SHP77 treated with DMSO at 0.1 percent for 48 hours (cell line): ENCODE measurements at places on chromosomes 11 and 22.

DNA sequence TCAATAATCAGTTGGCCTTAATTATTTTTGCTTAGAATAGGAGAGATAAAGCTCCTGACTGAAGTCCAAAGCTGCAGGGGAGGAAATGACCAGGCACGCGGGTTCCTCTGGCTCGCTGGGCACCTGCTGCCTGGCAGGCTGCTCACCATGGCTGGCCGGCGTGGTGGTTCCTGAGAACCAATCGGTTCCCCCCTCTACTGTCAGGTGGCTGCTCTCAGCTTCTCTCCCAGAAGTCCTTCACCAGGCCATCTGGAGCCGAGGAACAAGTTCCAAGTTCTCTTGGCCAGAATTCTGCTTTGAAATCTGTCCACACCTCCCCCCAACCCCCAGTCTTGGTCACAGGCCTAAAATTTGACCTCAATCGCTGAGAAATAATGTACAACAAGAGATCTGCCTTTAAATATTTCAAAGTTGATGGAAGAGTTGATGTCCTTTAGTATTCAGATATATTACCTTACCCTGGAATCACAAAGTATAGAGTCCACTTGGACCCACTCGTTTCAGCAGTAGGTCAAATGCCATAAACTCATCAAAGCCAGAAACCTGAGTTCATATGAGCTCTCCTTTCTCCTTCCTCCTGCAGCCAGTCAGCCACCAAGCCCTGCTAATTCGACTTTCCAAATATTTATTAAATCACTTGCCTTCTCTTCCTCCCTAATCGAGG lies 25.2 kb downstream of the EXPH5 start:
- DNase-seq, result no peak

DNA sequence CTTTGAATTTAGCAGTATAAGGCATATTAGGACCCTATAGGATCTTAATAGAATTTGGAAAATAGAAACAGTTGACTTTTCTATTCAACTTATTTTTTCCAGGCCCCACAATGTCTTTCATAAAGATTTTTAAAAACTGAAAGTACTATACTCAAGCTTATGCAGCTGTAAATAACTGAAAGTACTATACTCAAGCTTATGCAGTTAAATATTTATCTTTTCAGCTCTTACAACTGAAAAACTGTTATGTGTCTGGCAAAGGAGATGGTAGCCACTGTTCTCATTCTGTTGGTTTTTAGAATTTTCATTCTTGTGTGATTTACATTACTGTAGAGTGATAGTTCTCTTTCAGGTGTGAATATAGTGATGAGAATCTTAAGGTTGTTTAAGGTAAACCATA lies 16.5 kb downstream of the HIPK3 start:
- DNase-seq, result no peak

DNA sequence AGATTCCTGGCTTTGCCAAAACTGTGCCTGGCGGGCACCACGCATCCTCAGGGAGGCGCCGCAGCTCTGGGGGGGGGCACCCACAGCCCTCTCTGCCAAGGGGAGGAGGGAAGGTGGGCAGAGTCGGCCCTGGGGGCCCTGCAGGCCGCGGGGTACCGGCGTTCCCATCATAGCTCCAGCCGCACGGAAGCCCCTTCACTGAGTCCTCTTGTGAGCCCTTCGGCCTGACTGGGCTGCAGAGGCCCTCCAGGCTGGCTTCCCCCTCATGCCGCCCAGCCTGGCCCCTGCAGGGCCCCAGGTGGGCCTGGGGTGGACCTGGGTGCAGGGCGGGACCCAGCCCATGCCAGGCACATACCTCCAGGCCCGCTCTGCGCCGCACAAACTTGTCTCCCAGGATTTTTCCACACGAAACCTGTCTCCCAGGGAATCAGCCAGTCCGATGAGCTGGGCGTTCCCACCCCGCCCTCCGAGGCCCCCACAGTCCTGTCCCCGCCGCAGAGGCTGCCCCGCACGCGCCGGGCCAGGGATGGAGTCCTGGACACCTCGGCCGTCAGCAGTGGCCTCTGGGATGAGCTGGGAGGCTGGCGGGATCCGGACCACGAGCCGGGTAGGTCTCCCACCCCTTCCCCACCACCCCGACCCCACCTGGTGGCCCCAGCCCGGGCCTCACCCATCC lies 1.8 kb upstream of the PKP3 start:
- no peak for DNase-seq

DNA sequence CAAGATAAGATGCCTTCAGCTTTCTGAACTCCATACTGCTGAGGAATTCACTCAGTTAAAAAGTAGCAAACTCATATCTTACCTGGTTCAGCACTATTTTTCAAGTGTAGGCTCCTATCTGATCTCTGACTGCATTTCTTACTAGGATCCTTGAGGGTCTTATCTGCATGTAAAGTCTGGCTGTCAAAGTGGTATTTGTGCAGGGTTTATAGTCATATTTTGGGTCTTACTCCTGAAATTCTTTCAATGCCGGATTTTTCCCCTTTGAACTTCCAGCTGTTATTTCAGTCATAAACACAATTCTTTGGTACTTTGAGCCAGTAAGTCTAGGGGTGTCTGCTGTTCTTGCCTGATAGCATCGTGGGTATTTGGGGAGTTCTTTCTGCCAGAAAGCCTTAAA lies 25.3 kb upstream of the NOX4 start:
- DNase-seq, result no peak

DNA sequence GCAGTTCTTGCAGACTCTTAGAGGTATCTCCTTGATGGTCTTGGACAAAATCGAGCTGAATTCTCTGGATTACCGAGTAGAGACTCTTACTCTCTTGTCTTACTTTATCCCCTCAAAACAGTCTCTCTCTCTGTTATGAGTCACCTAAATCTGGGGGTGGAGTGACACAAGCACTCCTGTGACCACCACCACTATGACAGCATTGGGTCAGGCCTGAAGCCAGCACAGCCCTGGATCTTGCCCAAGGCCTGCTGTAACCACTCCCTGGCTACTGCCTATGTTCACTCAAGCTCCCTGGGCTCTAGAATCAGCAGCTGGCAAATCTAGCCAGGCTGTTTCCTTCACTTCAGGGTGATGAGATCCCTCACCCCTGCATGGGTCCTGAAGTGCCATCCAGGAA lies 662.5 kb downstream of the LUZP2 start:
- no peak for DNase-seq

DNA sequence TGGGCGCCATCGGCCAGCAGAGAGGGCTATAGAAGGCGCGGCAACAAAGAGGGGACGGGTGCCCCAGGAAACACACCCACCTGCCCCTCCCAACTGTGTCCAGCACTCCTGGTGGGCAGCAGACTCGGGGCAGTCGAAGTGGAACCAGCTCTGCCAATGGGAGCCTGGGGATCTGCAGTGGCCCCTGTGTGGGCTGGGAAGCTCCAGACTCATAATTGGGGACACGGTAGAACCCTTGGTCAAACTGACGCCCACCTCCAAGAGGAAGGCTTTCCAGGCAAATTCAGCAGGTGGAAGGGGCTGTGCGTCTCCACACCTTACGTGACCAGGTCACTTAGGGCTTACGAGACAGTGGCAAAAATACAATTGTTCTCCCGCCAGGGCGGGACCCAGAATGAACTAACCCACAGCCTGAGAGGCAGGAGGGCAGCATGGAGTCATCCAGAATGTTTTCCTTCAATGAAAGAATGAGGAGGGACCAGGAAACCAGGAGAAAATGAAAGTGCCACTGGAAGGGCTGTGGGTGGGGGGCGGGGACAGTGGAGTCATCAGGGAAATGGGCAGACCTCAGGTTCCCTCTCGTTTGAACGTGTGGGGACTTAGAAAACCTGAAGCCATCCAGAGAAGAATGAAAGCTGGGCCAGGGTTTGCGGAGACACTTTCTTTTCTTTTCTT lies 53.2 kb upstream of the SHANK2 start:
- no peak for DNase-seq

DNA sequence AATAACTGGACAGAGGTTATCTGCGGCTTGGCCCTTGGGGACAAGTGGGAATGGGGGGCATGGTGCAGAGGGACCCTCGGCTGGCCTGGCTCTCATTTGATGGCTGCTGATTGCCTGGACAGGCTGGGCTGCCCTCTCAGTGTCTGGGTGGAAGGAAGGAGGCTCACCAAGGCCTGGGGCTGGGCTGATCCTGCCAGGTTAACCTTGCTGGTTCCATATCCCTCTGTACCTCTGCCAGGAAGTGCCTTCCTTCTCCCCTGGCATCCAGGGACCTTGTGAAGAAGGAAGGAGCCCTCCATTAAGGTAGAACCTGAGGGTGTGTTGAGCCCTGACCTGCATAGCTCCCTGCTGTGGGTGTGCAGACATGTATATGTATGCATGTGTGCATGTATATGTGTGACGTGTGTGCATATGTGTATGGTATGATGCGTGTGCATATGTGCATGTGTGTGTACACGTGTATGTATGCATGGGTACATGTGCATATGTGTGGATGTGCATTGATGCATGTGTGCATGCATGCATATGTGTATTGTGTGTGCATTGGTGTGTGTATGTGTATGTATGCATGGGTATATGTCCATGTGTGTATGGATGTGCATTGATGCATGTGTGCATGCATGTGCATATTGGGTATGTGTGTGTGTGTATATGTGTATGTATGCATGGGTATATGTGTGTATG lies 433.9 kb downstream of the TBC1D22A start:
- no peak for DNase-seq

GRCh38 chr22:37196539-37197450 lies 8.7 kb upstream of the C1QTNF6 start:
- DNase-seq, result no peak

DNA sequence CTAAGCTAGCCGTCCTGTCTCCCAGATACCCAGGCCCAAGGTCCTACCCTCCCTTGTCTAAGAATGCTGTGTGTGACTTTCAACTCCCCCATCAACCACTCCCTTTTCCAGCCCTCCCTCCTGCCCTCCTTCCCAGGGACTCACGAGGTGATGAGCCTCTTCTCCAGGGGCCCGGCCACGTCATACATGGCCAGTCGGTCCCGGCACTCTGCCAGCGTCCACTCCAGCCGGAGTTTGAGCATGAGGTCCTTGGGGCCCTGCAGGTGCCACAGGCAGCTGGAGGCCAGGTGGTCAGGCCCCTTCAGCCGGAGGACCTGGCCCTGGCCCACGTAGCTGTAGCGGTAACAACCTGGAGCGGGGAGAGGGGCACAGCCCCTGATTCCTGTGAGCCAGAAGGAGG lies 20.1 kb downstream of the TMPRSS6 start:
- peak; percentile 59 for DNase-seq

- DNase-seq, result no peak
These were observed 16.9 kb upstream of the MUC5B start for GRCh38 chr11:1205987-1206331.

DNA sequence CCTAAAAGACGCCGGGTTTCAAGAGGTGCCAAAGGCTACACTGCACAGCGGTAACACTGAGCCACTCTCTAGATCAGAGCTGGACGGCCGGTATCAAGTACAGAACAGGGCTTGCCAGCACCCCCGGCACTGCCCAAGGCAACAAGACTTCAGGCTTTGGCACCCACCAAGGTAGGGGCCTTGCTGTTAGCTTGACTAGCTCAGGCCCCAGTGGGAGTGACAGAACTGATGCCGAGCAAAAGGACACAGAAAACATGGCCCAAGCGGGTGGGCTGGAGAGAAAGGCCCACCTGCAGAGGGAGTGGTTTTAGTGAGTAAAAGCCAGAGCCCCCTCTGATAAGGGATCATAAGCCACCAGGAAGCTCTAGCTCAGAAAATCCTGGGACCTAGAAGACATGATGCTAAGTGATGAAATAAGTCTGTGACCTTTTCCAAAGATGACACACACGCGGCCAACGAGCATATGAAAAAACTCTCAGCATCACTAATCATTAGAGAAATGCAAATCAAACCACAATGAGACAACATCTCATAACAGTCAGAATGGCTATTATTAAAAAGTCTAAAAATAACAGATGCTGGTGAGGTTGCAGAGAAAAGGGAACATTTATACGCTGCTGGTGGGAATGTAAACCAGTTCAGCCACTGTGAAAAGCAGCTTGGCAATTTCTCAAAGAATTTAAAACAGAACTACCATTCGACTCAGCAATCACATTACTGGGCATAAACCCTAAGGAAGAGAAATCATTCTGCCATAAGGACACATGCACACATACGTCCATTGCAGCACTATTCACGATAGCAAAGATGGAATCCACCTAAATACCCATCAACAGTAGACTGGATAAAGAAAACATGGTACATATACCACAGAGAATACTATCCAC lies 12.9 kb downstream of the EHD1 start:
- no peak for DNase-seq

GRCh38 chr11:856397-856796 lies 13.7 kb downstream of the TSPAN4 start:
- no peak for DNase-seq

- DNase-seq, result no peak
These were observed 846 bp upstream of the STIM1 start for GRCh38 chr11:3854660-3854976.

- DNase-seq, result no peak
These were observed 227.2 kb upstream of the BLID start for GRCh38 chr11:122343210-122343609.

GRCh38 chr22:23722724-23723123 lies 28.2 kb downstream of the ZNF70 start:
- no peak for DNase-seq

GRCh38 chr11:41050791-41051190 lies 408.7 kb downstream of the LRRC4C start:
- no peak for DNase-seq

DNA sequence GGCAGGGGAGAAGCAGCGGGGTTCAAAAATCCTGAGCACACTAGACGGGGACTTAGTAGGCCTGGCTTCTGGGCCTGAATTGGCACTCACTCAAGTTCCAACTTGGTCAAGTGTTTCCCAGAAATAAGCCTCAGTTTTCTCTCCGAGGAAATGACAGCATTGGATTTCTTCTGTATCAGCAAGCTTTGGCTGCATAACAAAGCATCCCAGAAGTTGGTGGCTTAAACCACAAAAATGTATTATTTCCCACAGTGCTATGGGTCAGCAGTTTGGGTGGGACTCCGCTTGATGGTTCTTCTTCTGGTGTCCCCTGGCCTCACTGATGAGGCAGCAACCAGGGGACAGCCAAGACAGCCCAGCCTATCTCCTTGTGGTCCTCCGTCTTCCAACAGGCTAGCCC lies 1.6 kb upstream of the CYTH4 start:
- no peak for DNase-seq

DNA sequence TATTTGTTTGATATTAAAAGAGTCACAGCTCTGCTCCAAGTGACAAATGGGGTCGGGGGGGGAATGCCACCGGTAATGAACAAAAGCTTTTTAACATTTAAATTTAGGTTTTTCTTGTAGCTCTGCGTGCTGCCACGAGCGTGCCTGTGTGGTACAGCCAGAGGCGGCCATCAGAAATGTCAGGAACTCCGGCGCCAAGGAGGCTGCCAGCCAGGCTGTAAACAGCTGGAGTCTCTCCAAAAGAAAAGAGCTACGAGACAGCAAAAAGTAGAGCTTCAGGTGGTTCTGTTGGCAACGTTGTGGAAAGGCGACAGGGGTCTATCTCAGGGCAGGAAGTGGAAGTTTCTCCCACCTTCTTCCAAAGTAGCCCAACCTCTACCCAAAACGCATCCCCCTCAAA lies 532.8 kb downstream of the OPCML start:
- DNase-seq, result no peak
